Caki2 (cell line): ENCODE measurements at places on chromosomes 6 and 20.

DNA sequence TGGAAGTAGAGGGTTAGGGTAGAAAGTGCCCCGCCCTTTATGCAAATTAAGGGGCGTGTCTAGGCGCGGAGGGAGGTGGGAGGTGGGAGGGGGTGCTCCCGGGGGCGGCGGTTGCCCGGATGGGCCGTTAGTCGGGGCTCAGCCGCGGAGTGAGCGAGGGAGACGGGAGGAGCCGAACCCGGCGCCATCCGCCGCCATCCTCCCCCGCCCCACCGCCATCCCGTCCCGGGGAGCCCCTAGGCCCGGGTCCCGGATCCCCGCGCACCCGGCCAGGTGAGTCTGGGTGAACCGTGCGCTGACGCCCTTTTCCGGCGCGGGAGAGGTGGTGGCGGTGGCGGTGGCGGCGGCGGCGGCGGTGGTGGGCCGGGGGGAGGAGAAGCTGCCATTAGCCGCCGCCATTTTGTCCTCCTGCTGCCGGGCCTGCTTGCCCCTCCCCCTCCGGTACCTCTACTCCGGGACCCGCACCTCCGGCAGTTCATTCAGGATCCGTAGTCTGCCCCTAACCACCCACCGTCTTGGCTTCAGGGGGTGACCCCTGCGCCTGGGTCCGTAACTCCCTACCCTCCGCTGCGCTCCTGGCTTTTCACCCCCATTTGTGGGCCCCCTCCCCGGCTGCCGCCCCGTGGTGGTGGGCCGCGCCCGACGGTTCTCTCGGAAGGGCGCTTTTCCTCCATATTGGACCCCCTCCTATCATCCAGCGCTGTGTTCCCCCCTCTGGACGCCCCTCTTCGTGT, at the start of gene PRRC2A:
Gene PRRC2A (plus strand): TSS at position 130 of the 734 bp plus-strand sequence. CDS start 2,075 bp downstream, outside the sequence.
- DNase-seq, result no peak

GRCh38 chr6:87916446-87916845, 131.2 kb upstream of the SPACA1 start:
- no peak for DNase-seq

GRCh38 chr6:143598466-143599080, 79.2 kb upstream of the PHACTR2 start:
- DNase-seq, result no peak

GRCh38 chr6:90233994-90234393, 62.6 kb downstream of the BACH2 start:
- DNase-seq, result no peak

DNA sequence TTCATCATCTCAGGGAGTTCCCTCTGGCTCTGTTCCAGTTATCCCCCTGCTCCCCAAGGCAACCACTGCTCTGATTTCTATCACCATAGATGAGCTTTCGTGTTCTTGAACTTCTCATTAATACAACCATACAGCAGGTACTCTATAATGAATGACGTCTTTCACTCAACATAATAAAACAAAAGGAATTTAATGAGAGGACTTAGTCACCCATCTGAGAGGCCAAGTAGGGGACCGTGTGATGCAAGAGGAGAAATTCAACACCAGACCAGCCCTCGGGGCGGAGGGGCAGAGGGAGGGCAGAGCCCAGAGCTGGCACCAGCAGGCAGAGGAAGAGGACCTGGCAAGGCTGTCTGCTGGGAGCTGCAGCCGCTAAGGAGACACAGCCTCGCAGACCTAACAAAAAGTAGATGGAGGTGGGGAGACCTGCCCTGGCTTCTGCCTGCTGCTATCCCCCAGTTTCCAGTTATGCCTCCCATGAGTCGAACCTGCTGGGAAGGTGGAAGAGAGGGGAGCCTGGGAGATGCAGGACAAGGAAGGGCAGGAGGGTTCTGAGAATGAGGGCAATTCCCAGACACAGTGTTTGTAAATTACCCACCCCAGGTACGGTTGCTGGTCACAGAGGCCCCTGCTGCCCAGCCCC, 13.8 kb downstream of the CCN5 start:
- peak; percentile 99 for DNase-seq

- DNase-seq, result no peak
Observed at GRCh38 chr6:117480651-117481050, 1.8 kb upstream of the DCBLD1 start.

GRCh38 chr20:44609516-44610312, 27.3 kb downstream of the PKIG start:
- peak; percentile 90 for DNase-seq

GRCh38 chr6:138211048-138211581, 7.2 kb downstream of the PBOV1 start:
- no peak for DNase-seq

GRCh38 chr6:84033523-84034451, at the start of gene MRAP2:
MRAP2 (plus strand) TSS chr6:84033772; CDS start chr6:84055319, 21,547 bp downstream.
- DNase-seq, result no peak

DNA sequence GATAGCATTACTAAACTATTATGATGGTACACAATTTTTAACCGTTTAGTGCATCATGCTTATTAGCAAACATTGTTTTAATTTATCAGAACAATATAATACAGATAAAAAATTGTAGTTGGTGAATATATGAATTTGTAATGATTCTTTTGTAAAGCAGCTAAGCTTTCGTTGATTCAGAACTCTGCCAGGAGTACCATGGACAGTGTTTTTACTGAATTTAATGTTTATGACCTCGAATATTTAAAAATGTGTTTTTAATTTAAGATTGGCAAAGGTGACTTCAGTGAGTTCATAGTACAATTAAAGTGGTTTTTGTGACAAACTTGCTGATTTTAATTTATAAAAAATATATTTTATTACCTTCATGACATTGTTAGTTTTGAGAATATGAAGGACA, 10.0 kb downstream of the AFDN start:
- DNase-seq, result no peak

DNA sequence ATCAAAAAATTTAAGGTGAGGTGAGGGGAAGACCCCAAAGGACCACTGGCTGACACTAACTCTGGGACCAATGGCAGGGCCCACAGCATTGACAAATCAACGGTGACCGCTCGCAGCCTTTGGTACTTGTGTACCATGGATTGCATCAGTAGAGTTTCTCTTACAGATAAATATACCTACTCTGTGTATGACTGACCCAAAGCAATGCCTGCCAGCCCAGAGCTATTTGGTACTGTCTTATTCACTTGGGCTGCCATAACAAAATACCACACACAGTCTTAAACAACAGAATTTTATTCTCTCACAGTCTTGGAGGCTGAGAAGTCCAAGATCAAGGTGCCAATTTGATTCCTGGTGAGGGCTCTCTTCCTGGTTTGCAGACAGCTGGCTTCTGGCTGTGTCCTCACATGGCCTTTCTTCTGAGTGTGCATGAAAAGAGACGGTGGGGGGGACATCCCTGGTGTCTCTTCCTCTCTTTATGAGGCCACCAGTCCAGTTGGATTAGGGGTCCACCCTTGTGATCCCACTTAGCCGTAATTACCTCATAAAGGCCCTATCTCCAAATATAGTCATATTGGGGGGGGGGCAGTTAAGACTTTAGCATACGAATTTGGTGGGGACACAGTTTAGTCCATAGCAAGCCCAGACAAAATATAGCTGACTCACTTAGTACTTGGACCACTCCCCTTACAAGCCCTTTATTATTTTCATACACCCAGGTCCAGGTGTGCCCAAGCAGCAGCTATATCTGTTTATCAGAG, 336.3 kb downstream of the CD83 start:
- no peak for DNase-seq

DNA sequence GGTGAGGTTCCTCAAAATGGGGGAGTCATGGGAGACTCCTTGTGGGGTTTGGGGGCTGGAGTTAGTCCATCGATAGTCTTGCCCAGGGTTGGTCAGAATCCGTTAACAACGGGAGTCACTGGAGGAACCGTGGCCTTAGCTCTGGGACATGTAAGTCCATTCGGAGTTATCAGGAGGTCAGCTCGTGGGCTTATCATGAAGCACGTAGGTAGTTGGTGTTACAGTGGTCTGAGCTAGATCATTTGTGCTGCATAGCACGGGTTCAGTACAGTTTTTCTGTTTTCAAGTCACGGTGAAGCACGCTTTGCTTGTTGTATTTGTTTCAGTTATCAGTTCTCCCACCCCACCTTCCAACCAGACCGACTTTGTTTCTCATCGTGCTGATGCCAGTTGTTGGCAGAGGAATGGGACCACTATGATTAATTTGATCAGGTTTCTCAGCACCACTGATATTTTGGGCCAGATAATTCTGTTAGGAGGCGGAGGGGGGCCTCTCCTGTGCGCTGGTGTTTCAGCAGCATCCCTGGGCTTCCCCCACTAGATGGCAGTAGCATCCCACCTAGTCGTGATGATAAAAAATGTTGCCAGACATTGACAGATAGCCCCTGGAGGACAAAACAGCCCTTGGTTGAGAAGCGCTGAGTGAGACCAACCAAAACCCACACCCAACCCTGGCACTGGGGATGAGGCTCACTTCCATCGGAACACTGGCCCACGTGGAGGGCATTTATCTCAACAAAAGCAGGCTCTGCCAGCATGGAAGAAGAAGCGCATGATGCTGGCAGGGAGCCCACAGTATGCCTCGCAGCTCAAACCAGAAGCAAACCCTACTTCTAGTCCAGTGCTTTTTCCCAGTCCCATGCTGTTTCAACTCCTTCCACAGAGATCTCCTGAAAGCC, 2.2 kb upstream of the APMAP start:
- DNase-seq, result peak; percentile 70

- DNase-seq, result no peak
Observed at GRCh38 chr6:53995935-53996334, 115.3 kb upstream of the MLIP start.

GRCh38 chr20:38726804-38727606, 2.7 kb downstream of the SLC32A1 start:
- no peak for DNase-seq

- peak; percentile 95 for DNase-seq
Observed at GRCh38 chr6:71468841-71469700, 180.5 kb downstream of the OGFRL1 start.

DNA sequence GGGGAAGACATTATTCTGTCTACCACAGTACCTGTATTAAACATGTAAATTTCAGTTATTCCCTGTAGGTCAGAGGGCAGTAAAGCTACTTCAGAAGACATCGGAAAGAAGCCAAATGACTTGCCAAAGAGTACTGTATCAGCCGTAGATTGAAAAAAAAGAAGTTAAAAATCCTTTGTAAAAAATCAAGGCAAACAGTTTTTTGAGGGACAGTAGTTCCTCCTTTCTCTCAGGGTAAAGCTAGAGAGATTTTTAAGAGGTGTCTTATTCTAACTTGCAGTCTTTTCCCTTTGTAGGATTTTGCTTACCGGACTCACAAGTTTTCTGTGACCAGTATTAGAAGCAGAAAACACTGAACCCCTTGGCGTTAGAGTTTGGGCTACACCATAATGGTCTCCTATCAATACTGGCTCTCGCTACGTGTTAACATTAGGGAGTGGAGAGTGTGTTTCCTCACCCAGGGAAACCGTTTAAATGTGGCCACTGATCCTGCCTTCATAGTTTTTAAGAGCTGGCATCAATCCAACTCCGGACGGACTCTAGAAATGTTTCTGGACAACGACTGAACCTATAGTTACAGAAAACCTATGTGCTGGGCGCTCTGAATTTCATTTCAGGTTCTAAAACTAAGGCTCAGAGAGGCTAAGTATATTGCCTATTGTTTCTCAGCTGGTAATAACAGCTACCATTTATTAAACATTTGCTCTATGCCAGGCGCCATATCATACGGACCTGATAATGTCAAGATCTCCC, 1.3 kb upstream of the ASXL1 start:
- peak; percentile 22 for DNase-seq

GRCh38 chr6:26033941-26034354, 53.3 kb upstream of the HFE start:
- no peak for DNase-seq

GRCh38 chr20:44431502-44432234, 44.0 kb upstream of the TTPAL start:
- DNase-seq, result no peak

DNA sequence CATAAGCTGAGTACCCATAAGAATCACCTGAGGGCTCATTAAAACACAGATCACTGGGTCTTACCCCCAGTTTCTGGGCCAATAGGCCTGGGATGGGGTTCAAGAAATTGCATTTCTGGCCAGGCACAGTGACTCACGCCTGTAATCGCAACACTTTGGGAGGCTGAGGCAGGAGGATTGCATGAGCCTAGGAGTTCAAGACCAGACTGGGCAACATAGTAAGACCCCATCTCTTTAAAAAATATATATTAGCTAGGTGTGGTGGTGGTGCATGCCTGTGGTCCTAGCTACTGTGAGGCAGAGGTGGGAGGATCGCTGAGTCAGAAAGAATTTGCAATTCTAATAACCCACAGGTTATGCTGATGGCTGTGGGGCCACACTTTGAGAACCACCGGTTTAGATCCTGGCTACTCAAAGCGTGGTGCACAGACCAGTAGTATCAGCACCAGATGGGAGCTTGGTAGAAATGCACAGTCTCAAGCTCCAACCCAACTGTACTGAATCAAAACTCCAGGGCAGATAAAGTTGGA, 2.0 kb downstream of the CCM2L start:
- no peak for DNase-seq

DNA sequence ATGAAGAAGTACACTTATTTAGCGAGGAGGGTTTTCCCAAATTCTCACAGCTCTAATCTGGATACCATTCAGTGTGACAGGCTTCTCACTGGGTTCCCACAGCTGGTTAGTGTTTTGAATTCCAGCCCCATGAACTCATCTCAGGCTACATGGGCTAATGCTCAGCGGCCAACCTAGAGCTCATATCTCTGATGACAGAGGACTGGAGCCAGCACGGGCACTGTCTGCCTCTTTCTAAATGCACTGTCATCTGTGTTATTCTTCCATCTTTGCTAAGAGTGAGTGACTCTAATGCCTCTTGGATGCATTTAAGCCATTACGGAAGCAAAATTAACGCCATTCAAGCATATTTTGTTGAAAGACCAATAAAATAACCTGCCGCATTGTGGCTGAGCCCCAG, 308.9 kb upstream of the JAG1 start:
- DNase-seq, result peak; percentile 83

DNA sequence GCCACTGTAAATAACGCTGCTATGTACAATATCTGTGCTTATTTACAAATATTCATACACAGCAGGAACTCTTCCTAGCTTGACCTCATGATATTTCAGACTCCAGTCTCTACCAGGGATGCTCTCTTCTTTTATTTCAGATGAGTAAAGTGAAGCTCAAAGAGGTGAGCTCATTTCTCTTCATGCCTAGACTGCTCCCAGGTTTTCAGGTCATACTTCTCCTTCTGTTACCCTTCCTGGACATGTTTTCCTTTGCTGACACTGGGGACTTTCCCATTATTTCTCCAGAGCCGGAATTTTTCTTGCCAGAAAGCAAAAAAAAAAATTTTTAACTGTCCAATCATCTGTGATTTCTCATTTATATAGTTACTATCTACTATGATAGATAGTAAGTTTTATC, 147.2 kb upstream of the DST start:
- DNase-seq, result no peak
